ENCODE measurements at places on chromosomes 2 and 18. TPM values are rescaled to one million over a fixed set of nuclear protein-coding genes. Genes with fewer than 3 reads are reported as not detected.

DNA sequence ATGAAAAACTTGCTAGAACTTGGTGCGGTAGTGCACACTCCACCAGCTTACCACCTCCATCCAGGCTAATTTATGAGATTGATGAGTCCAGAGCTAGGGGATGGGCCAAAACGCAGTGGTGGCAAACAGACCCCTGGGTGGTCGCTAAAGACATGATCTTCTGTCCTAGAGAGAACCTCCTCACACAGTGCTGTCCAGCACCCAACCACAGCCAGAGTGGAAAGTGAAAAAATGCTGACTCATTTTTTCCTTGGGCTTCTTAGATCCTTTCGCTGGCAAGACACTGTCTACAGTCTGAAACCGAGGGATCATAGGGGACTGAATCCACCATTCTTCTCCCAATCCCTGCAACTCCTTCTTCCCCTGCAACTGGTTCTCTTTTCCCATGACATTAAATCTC, 4.1 kb downstream of the ANTXR1 start:
- DNase-seq: no peak

DNA sequence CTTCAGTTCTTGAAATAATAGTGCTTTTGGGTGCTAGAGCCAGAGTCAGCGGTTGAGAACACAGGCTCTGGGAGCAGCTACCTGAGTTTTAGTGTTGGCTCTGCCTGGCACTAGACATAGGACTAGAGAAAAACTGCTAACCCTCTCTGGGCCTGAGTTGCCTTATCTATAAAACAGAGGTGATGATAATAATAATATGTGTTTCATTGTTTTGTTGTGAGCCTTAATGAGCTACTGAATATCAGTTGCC, 391.7 kb downstream of the PTPRM start:
- DNase-seq: no peak

DNA sequence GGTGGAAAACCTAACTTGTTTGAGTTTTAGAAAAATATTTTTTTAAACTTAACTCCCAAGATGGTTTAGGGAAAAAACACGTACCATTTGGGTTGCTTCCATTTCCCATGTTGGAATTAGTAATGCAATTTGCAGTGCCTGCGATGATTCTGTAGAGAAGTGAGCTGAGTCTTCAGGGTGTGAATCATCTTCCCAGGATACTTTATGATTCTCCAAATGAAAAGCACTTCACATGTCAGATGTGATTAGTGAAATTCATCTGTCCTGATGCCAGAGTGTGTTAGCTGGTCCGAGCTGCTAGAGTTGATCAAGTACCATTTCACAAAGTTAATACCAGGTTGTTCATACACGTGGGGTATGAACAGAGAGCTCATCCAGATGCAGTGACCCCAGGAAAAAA, 59.1 kb downstream of the ACOXL start:
- no peak for DNase-seq

DNA sequence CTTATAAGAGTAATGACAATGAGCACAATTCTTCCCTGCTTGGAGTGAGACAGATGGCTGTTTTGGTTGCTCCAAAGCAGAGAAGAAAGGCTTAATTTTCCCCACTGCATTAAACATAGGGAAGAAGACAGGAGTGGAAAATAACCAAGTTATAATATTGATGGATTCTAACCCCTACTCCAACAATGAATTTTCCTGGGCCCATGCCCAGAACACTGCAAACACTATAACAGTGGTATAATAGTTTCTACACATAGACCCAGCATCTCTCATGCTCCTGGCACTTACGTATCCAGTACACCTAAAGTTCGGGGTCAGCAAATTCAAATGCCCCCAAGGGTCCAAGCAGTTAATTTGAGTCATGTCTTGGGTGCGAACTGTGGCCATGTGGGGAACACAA, 613.4 kb downstream of the PLCL1 start:
- no peak for DNase-seq

DNA sequence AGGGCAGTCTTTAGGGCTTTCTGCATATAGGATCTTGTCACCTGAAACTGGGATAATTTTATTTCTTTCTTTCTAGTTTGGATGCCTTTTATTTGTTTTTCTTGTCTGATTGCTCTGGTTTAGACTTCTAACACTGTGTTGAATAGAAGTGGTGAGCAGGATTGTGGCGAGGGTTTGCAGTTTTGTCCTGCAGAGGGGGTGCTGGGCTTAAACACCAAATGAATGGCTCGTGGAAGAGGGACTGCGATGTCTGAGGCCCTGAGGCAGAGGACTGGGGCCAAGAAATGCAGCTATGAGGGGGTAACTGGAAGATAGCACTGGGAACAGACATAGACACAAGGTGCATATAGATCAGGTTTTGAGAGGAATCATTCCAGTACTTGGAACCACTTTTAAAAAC, 20.5 kb downstream of the UBE2F start:
- no peak for DNase-seq

DNA sequence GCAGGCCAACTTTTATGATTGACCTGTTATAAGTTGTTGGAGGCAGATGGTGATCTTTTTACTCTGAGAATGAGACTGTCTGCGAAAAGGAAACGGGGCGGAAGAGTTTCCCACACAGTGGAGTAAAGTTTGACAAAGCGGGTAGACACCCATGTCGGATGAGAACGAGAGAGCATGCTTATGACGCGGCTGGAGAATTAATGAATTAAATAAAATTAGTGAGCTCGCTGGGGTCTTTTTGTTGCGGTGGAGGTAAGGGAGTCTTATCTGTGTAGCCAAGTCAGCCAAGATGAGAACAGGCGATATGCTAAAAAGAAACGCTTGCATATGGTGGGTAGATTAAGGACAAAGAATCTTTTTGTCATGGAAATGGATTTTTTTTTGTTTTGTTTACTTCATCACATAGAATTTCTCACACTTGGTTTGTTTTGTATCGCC, 1.8 kb downstream of the SALL3 start:
- no peak for DNase-seq

DNA sequence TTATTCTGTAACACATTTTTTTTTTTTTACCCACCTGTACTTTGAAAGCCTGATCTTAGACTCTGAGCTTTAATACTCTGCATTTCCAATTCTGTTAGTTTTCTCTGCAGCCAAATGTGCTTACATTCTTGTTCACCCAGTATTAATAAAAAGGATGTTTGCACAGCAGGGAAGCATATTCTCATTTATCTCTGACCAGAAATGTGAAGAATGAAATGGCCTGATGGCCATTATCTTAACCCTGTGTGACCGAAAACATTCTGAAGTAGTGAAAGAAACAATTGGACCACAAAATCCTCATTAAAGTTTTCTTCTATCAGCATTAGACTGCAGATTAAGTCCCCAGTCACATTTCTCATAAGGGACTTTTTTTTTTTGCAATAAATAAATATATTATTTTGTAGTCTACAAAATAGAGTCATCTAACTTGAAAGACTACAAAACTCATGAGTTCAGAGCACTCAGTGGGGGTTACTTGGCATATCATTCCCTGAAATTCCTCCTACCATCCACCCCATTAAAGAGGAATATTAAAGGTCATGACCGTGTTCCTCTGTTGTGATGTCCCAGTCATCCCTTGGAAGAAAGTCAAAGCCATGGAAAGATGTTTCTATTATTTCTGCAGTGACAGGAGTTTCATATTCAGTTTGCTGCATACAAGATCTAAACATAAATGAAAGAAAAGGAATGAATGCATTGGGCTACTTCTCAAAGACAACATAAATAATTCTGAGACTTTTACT, 364.4 kb downstream of the RND3 start:
- DNase-seq: no peak

MC2R gene
- not detected for polyA plus RNA-seq

NTSR2 gene
- not detected for polyA plus RNA-seq

GCKR gene
- polyA plus RNA-seq: 0.55 TPM

SLC30A3 gene
- 0.51 TPM for polyA plus RNA-seq

LIMS4 gene
- 2.8 TPM for polyA plus RNA-seq

FRZB gene
- polyA plus RNA-seq: 2.4 TPM

REG1B gene
- not detected for polyA plus RNA-seq

POU3F3 gene
- polyA plus RNA-seq: not detected

All from right lung (tissue), 10 donors.